Astrocyte of the cerebellum (primary cell): ENCODE measurements at places on chromosomes 7 and 10.

DNA sequence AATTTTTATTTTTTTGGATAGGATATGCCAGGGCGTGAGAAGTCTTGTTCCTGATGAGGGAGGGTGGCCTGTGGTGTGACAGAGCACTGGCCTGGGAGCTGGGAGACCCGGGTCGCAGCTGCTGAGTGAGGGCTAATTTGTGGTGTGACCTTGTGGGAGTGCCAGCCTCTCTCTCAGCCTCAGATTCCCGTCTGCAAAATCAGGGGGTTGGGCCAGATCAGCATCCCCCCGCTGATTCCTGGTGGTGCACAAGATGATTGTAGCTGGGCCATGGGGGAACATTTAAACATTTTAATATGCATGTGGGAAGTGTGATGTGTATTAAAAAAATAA, 14.9 kb downstream of the TSPAN15 start:
- DNase-seq: no peak

- no peak for DNase-seq
These were observed 34.4 kb downstream of the LHFPL3 start for GRCh38 chr7:104362756-104363155.

GRCh38 chr10:119030421-119031250, 1.1 kb downstream of the NANOS1 start:
- peak; percentile 13 for DNase-seq

GRCh38 chr10:29610876-29611647, 23.7 kb downstream of the SVIL start:
- no peak for DNase-seq

- no peak for DNase-seq
These were observed 23.8 kb upstream of the STN1 start for GRCh38 chr10:103941801-103942200.

- no peak for DNase-seq
These were observed 222.0 kb downstream of the MAD1L1 start for GRCh38 chr7:2010551-2011265.

GRCh38 chr10:113100281-113100680, 150.2 kb downstream of the TCF7L2 start:
- DNase-seq: no peak

DNA sequence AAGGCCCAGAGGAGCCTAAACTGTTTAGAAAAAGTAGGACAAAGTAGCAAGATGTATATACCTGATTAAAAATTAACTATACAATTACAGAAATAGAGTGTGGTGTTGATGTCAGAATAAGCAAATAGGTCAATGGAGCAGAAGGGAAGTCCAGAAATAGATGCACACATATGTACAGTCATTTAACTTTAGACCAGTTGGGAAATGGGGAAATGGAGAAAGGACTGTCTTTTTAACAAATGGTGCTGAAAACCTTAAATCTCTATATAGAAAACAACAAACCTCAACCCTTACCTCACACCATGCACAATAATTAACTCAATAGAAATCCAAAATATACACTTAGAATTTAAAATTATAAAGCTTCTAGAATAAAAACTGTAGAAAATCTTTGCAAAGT, 72.2 kb downstream of the CH25H start:
- no peak for DNase-seq

GRCh38 chr7:601595-602340, 82.1 kb upstream of the PDGFA start:
- no peak for DNase-seq

DNA sequence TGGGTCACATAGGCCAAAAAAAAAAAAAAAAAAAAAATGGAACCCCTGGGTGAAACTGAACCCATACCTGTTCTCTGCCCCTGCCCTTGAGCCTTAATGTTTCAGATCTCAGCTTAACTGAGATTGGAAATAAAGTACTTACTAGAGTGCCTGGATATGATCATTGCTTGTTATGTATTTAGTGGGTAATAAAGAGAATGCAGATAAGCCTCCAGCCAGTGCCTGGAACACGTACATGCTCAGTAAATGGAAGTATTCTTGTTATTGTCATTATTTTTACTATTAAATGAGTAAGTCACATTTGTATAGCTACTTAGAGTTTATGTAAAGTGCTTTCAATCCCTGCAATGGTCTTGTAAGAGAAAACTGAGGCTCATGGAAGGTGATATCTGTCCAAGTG, 14.7 kb downstream of the SLC16A12 start:
- DNase-seq: no peak

GRCh38 chr7:5838761-5839500, 41.7 kb upstream of the OCM start:
- no peak for DNase-seq

- no peak for DNase-seq
These were observed 1.9 kb downstream of the SLC18A3 start for GRCh38 chr10:49611816-49612512.

- DNase-seq: no peak
These were observed 39.2 kb upstream of the COL1A2 start for GRCh38 chr7:94355454-94355853.

DNA sequence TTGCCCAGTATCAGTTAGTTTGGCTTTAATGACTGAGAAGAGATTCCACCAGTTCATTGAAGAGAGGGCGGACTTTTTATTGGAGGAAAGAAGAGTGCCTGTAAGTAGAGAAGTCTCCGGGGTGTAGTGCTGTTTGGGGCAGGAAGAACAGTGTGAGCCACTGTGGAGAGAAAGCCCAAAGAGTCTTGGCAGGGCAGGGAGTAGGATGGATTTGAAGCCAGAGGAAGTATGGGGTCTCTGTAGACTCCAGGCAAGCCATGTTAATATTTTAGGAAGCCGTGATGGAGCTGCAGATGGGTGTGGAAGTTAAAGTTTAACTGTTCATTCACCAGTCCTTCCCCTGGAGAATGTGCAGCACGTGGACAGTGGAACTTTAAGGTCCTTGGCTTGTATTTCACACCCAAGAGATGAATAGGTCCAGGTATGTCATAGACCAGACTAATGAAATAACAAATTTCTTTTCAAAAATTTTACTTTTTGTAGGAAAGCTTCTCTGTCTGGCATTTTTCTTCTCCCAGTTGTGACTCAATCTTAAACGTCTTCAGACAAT, 54.1 kb downstream of the TCF7L2 start:
- no peak for DNase-seq

GRCh38 chr10:11440250-11441150, 170.9 kb downstream of the USP6NL start:
- no peak for DNase-seq

DNA sequence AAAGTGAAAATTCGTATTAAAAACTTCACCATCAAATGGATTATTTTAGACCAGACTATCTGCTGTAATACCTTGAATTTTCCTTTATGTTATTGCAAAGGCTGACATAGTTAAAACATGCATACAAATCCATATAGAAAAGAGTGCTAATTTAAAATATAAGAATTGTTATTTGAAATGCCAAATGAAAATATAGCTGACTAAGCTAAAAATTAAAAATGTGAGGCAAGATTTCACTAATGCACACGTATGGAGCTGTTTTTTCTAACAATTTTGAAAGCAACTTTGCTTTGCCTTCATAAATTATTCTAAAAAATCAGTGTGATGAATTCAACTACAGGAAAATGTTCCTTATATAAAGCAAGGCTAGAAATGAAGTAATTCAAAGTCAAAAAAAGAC, 62.5 kb downstream of the MPP7 start:
- DNase-seq: no peak
